Stimulated activated CD4-positive, alpha-beta T cell treated with anti-CD3 and anti-CD28 coated beads, Interleukin-15, amount 100 ng/mL, for 1 hour (primary cell): ENCODE measurements at places on chromosomes 6 and 20.

DNA sequence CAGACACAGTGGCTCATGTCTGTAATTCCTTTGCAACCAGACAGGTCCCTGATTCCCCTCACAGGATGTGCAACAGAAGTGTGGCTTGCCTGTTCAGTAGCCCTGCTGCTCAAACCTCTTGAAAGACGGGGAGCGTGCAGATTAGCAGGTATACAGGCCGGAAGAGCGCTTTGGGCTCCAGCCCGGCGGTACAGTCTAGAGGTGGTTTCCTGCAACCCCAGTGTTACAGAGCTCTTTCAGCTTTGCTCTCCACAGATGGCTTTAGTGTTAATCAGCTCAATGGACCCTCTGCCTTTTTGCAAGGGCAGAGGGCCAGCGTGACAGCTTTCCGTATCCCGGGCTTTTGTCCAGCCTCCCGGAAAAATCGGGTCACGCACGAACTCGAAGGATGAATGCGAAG lies 67.2 kb upstream of the TNFRSF21 start:
- no peak for DNase-seq

DNA sequence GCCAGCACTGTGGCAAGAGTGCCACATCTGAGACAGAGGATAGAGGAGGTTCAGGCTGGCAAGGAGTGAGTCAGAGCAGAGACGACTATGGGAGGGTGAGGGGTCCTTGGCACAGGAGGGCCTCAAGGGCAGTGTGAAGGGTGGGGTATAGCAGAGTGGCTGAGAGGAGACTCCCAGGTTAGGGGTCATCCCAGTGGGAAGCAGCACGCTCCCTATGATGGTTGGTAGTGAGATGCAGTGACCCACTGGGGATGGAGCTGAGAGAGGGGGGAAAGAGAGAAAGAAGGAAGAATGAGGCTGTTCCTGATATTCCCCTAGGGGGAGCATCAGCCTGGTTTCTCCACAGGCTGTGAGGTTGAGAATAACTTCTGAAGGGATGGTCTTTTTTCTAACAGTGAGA lies 97.3 kb downstream of the INSM1 start:
- DNase-seq = no peak

- DNase-seq = no peak
These were observed 8.3 kb upstream of the AVP start for GRCh38 chr20:3092611-3093379.

DNA sequence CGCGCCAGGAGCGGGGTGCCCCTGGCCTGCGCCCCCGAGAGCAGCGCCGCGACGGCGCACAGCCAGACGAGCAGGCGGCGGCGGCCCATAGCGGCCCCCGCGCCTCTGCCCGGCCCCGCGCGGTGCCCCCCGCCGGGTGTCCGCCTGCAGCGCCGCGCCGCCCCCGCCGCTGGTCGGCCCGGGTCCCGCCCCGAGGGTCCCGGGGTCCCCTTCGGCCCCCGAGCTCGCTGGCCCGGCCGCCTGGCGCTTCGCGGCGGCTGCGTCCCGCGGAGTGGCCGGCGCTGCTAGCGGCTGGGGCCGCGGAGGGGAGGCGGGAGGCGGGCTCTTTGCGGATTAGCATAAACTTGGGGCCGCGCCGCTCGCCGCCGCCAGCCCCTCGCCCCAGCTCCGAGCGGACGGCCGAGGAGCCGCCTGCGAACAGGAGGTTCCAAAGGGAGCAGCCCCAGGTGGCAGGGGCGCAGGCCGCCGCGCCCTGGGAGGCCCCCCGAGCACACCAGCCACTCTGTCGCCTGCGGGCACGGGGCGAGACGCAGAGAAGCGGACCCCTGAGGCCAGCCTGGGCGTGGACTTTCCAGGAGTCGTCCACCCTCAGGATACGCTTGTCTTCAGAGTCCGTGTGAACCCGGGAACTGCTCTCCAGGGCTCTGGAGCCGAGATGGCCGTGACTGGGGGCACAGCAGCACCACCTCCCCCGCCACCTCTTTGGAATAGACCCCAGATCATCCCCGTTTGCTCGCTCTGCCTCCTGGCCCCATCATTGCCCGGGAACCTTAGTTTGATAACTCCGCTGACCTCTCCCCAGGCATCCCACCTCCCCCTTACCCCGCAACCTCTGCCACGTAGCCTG lies at the start of gene EMILIN3:
Gene EMILIN3 (minus strand): TSS at position 273 of the 847 bp plus-strand sequence. CDS start 184 bp downstream, at position 89.
- no peak for DNase-seq

DNA sequence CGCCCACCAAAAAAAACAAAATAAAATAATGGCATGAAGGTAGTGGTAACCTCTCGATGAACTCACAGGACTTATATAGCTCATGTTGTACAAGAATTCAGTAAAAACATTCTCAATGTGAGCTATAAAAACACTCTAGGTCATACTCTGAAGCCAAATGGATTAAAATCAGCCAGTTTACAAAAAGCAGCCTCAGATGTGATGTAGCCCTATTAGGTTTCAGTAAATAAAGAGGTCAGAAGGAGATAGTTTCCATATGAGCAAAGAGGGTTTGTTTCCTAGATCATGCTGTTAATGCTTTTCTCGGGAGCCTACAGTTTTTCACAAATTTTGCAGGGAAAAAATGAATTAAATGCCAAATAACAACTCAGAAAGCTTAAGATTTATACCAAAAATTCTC lies 319.5 kb upstream of the HSF2 start:
- no peak for DNase-seq

DNA sequence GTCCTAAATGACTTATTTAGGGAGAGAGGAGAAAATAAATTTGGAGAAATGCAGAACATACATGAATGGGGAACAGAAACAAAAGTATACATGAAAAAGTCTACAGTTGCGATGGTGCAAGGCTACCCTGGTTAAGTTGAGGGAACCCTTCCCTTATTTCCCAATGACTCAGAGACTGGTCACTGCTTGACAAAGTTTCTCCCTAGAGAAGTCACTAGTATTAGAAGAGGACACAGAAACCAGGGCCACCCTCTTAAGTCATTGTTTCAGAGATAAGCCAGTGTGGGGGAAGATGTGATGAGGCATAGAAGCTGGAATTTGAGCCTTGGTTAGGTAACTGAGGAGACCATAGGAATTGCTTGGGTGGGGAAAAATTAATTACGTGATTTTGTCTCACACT lies 24.4 kb upstream of the EDN1 start:
- DNase-seq = no peak

DNA sequence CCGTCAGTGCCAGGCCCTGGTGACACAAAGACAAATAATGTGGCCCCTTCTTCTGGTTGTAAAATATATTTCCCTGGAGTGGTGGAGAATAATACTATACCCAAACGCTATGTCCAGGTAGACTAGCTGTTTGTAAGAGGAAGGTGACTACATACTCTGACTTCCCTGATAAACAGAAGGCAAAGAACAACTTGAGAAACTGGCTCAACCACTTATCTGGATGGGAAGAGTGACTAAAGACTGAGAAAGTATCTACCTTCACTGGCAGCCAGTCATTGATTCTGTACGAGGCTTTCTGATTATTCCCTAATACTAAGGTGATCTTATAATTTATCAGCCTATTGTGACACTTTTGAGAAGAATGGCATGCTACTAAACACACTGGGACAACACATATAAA lies 569.7 kb downstream of the EPHA7 start:
- DNase-seq = no peak

GRCh38 chr6:166313255-166314070 lies 5.3 kb upstream of the PRR18 start:
- DNase-seq = no peak

DNA sequence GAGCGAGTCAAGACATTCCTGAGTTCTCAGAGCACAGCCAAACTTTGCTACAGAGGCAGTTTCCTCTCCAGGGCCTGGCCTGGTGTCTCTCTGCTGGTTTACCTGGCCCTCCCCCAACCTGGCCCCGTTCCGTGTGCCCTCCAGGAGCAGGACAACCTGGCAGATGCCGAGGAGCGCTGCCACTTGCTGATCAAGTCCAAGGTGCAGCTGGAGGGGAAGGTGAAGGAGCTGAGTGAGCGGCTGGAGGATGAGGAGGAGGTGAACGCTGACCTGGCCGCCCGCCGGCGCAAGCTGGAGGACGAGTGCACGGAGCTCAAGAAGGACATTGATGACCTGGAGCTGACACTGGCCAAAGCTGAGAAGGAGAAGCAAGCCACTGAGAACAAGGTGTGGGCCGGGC lies 39.5 kb downstream of the MYH7B start:
- no peak for DNase-seq

DNA sequence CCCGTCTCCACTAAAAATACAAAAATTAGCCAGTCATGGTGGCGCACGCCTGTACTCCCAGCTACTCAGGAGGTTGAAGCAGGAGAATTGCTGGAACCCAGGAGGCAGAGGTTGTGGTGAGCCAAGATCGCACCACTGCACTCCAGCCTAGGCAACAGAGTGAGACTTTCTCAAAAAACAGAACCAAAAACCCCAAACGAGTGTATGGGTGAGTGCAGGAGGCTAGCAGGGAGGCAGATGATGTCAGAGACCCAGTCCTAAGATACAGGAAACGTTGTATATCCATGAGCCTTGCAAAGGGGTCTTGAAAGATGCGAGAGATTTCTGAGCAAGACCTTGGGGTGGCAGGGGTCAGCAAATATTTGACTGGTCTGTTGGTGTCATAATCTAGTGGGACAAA lies 136.2 kb downstream of the JARID2 start:
- no peak for DNase-seq

DNA sequence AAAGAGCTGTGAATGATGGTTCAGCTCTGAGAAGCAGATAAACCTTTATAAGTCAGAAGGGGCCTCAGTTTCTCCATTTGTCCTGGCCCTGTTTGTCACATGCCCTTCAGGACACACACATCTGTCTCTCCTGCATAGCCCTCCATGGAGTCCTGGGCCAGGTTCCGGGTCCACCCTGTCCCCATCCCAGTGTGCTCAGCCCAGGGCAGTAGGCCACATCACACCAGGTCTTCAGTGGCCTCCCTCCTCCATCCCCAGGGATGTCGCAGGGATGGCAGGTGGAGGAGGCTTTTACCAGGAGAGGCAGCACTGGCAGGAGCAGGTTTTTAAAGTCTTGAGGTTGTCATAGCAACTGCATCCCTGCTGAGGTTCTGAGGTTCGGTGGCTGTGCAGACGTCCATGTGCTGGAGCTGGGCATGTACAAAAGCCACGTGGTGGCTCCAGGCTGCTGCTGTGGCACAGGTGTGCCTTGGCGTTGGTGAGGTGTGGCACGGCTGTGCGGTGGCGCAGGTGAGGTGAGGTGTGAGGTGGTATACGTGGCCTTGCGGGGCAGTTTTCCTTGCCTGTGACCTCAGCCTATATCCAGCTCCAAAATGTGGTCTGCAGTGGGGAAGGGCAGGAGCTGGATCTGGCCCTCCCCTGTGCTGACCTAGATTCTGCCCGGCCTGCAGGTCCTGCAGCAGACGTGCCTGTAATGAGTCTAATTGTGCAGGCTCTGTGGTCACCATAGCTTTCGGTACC lies 8.0 kb upstream of the NPBWR2 start:
- no peak for DNase-seq

DNA sequence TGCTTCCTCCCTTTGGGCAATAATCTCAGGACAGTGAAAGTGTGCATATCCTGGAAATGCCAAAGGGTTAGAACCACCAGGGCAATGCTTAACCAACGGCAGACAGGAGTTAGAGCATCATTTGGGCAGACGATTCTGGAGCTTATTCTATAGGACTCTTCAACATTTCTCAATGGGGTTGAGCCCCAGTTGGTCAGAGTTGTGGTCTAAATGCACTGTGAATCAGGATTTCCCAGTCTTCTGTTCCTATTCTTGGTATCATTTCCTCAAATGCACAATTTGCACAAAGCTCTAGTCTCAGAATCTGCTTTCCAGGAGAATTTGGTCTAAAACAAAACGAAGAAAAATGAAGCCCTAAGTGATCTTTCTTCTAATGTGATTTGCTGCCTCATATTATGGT lies 389.6 kb upstream of the JAG1 start:
- no peak for DNase-seq

DNA sequence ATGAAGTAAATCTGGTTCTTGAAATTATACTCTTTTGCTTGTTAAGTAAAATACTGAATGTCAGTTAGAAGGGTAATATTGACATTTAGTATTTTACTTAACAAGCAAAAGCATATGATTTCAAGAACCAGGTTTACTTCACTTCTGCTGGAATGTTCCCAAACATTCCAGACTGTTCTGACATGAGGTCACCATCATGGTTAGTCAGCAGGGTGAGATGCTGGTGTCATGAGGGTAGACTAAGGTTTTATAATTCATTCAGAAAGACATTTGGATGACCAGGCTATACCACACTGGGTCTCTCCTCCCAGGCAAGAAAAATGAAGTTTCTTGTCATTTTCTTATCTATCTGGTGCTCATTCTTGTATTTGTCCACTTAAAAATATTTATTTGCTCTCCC lies 414.4 kb upstream of the MMS22L start:
- no peak for DNase-seq

GRCh38 chr6:142944124-142945048 lies 590 bp downstream of the HIVEP2 start:
- DNase-seq = peak; percentile 93

GRCh38 chr6:2940010-2940850 lies 31.1 kb downstream of the SERPINB6 start:
- peak; percentile 49 for DNase-seq

- DNase-seq = no peak
These were observed 26.9 kb downstream of the FAM50B start for GRCh38 chr6:3876101-3876500.
